ENCODE measurements at places on chromosomes 16 and 17. TPM values are rescaled to one million over a fixed set of nuclear protein-coding genes. Genes with fewer than 3 reads are reported as not detected.

Gene PIGS
- 73.7 TPM for total RNA-seq

Gene MSLN
- not detected for total RNA-seq

Gene TEX19
- 0.19 TPM for total RNA-seq

Gene TMEM235
- total RNA-seq: not detected

Gene MPV17L
- total RNA-seq: 0.05 TPM

Gene PRR35
- not detected for total RNA-seq

Measured in GM12878 (cell line).